Activated naive CD4-positive, alpha-beta T cell treated with anti-CD3 and anti-CD28 coated beads, Interleukin-2, amount 10 ng/mL, durations not matched to agents 7 days and 5 days (primary cell): ENCODE measurements at places on chromosomes 7 and 10.

DNA sequence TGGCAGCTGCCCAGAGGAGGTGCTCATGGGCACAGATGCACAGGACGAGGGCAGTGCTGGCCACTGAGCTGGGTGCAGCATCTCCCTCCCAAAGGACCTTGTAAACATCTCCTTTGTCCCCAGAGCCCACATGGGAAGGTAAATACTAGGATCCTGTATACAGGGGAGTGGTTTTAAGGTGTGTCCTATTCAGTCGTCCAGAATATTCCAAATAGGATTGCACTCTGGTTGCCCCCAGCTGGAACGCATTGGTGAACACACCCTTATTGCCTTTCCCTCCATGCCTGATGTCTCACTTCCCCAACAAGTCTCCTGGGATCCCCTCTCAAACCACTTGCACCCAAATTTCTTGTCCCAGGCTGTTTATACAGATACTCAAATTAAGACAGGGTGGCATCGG lies 152.0 kb upstream of the PCBD1 start:
- DNase-seq = no peak

GRCh38 chr7:38438970-38439369 lies 165.5 kb upstream of the TARP start:
- DNase-seq = no peak

DNA sequence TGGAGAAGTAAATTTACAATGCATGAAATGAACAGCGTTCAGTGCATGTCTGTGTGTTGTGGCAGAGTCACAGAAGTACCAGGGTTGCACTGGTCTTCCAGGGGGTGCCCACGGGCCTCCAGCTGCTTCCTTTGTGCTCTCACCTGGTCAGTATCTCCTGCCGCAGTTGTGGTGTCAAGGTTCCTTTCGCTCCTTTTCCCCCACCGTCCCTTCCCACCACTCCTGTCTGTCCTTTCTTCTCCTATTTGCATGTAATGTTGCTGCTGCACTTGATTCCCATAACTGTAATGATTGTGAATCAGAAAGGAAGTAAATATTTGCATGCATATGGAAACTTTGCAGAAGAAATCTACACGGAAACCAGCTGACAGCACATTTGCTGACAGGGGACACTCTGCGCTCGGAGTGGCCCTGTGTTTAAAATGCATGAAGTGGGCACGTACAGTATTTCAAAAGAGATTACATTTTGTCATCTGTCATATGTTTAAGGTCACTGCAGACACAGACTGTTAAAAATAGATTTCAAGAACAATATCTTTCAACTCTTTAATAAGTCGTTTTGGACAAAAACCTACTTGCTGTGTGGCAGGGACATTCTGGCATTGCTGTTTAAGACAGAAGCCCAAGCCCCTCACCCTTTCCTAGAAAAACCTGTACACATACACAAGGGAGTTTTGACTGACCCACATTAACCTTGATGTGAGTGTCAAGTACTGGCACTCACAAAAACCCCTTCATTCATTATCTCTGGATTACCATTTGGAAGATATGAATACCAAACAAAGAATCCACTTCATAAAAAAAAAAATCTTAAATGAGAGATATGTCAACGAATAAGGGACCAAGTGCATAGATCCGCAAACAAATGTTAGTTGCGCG lies 336.7 kb upstream of the KLF6 start:
- DNase-seq = no peak

GRCh38 chr10:129877773-129878371 lies 86.2 kb downstream of the EBF3 start:
- DNase-seq = peak; percentile 58

- no peak for DNase-seq
Observed at GRCh38 chr7:157937406-157937805, 600.6 kb downstream of the DNAJB6 start.

DNA sequence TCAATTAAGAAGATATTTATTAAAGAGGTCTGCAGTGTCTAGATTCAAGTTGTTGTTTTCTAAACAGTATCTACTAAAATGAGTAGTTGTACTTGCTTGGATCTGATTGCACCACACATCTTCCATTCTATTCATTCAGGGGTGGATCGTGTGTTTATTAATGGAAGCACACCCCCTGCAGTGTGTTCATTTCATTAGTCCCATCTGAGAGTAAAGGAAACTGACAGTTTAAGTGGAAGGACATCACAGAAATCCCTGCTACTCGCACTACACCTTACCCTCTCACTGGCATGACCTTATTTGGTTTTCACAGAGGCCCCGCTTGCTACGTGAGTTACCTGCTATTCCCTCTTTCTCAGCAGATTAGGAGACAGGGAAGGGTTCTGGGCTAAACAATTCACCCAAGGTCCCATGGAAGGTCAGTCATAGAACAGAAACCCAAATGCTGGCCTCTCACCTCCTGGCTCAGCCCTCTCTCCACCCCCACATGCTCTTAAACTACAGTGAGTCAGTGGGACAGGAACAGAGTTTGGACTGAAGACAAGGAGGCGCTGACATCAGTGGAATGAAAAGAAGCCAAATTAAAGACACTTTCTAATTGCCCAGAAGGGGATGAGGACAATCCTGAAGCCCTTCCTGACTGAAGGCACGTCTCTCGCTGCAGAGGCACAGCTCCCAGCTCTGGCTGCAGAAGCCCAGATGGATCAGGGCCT lies 369.2 kb upstream of the NRP1 start:
- DNase-seq = no peak
